KBM-7 (cell line): ENCODE measurements at places on chromosomes 12 and 14.

- DNase-seq, result no peak
Observed at GRCh38 chr14:57383125-57383745, 7.2 kb upstream of the NAA30 start.

DNA sequence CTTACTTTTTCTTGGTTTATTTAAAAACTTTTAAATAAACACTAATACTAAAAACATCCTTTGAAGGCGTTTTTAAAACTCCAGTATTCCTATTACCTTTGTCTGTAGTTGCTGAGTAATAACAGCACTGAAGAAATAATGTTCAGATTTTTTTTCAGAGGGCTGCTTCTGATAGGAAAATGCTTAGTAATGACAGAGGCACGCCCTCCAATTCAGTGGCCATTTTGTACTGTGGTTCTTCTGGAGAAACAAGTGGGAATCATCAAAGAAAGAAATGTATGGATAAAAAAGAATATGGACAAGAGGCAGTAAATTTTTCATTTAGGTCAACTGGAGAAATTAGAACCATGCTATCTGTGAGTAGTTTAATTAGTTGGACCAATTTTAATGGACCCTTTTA, 13.6 kb downstream of the VEZT start:
- no peak for DNase-seq

GRCh38 chr12:77575376-77575919, 255.2 kb upstream of the NAV3 start:
- no peak for DNase-seq

- no peak for DNase-seq
Observed at GRCh38 chr12:5432011-5432400, at the start of gene NTF3. Gene NTF3, plus strand, starts transcription at chr12:5432108. Its CDS starts 217 bp downstream, at chr12:5432325.

DNA sequence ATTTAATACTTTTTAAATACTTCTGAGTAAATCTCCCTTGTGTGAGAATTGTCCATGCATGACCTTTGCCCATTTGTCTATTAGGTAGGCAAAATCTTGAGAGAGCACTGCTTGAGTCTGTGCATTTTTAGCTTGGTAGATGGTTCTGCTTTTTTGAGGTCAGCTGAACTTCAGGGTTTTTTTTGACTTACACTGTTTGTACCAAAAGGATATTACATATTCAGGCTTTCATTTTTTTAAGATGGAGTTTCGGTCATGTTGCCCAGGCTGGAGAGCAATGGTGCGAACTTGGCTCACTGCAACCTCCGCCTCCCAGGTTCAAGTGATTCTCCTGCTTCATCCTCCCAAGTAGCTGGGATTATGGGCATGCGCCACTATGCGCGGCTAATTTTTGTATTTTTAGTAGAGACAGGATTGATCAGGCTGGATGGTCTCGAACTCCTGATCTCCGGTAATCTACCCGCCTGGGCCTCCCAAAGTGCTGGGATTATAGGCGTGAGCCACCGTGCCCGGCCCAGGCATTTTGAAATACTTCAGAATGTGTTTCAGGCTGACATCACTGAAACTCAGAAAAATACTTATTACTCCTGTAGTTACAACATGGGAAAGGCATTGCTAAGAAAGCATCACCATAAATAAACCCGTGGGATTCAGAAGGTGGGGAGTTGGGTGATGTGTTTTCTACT, 11.1 kb downstream of the RASSF3 start:
- DNase-seq, result peak; percentile 50

DNA sequence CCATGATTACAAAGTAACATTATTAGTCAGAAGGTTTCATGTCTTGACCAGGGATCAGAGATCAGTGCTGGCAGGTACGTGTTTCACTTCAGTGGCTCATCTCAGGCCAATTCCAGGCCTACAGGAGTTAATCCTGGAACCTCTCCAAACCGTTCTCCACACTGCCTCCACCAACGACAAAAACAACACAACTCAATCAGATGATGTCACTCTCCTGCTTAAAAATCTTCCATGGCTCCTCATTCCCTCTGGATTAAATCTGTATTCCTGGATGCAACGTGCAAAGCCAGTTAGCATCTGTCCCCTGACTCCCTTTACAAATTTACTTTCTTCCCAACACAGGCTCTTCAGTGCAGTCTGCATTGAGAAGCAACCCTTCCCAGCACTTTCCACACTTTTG, 34.3 kb upstream of the TXNRD1 start:
- no peak for DNase-seq

- no peak for DNase-seq
Observed at GRCh38 chr14:51807356-51807755, 53.1 kb upstream of the GNG2 start.

GRCh38 chr14:61911574-61911973, 149.4 kb downstream of the SNAPC1 start:
- no peak for DNase-seq

- DNase-seq, result no peak
Observed at GRCh38 chr14:106874350-106874749, 1348.0 kb downstream of the TMEM121 start.

DNA sequence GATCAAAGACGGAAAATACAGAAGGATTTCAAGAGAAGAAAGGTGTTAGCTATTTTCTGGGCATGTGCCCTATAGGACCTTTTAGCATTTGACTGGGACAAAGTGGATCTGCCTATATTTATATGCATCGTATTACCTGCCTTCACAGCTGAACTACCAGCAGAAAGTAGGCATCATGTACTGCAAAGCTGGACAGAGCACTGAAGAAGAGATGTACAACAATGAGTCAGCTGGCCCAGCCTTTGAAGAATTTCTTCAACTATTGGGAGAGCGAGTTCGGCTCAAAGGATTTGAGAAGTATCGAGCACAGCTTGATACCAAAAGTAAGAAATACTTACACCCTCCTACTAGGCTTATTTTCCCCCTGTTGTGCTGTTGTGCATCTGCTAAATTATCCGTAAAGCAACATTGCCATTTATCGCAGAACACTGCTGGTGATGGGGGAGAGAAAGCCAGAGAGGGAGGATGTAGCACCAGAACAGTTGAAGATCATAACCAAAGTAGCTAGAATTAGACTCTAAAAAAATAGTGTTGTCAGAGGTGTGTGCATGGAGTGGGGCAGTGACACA, 282.0 kb upstream of the RGS6 start:
- no peak for DNase-seq

GRCh38 chr14:88952901-88953300, 128.4 kb downstream of the TTC8 start:
- DNase-seq, result no peak

GRCh38 chr12:78209846-78210505, 379.3 kb downstream of the NAV3 start:
- no peak for DNase-seq

- DNase-seq, result no peak
Observed at GRCh38 chr14:94157197-94157596, 16.9 kb upstream of the PPP4R4 start.

DNA sequence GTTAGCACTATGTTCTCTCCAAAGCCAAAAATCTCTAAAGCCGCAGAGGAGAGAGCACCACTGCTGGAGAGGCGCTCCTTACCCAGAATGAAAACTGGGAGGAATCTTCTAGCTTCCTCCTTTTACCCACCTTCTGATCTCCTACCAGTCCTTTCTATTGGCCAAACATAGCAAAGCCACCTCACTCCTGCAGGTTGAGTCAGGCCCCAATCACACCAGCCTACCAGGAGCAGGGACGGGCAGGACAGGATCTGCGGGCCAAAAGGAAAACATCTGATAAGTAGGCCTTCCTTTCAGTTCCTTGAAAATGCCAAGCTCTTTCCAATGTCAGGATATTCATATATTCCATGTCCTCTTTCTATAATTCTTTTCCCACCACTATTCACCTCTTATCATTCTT, 197.7 kb upstream of the CNOT2 start:
- no peak for DNase-seq

- DNase-seq, result peak; percentile 44
Observed at GRCh38 chr14:50366589-50366988, 30.1 kb downstream of the CDKL1 start.

DNA sequence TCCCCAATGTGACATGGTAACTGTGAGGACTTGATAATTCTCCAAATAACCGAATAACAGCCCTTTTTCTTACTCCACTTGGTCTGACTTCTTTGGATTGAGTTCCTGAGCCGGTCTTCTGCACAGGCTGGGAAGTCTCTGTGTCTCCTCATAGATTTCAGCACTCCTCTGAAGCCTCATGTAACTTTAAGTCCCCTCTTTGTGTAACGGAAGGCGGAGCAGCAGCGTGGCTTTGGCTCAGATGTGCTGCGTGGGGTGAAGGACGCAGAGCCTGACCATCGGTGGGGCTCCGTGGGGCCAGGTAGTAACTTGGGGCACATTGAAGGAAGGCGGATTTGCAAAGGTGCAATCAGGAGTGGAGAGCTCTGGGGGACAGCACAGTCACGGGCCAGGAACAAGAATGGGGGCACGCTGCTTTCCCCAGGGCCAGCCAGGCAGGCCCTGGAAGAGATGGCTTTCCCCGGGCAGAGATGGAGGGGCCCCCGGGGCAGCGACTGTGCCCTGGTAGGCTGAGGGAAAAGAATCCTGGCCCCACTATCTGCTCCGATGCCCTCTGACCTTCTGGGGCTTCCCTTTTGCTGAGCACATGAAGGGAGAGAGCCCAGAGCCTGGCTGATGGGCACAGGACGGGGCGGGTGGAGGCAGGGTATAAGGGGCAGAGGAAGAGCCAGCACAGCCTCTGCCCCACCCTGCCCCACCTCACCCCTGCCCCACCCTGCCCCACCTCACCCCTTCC, 56.9 kb downstream of the ADGRD1 start:
- DNase-seq, result no peak

DNA sequence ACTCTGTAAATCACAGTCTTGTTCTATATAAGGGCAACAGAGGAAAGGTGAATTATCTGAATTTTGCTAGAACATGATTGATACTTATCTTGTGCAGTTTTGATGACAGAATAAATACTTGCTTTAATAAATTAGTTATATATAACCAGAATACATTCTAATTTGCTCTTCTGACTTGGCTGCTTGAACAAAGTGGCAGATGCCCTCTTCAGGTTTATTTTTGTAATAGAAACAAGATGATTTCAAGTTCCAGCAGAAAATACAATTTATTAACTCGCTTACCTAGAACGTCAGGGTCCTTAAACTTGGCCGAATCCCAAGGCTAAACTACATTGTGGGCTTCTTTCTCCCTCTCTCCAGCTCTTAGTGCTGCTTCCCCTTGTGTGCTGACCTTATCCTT, 57.6 kb upstream of the SSTR1 start:
- no peak for DNase-seq

- no peak for DNase-seq
Observed at GRCh38 chr12:60266381-60266852, 670.6 kb downstream of the SLC16A7 start.

DNA sequence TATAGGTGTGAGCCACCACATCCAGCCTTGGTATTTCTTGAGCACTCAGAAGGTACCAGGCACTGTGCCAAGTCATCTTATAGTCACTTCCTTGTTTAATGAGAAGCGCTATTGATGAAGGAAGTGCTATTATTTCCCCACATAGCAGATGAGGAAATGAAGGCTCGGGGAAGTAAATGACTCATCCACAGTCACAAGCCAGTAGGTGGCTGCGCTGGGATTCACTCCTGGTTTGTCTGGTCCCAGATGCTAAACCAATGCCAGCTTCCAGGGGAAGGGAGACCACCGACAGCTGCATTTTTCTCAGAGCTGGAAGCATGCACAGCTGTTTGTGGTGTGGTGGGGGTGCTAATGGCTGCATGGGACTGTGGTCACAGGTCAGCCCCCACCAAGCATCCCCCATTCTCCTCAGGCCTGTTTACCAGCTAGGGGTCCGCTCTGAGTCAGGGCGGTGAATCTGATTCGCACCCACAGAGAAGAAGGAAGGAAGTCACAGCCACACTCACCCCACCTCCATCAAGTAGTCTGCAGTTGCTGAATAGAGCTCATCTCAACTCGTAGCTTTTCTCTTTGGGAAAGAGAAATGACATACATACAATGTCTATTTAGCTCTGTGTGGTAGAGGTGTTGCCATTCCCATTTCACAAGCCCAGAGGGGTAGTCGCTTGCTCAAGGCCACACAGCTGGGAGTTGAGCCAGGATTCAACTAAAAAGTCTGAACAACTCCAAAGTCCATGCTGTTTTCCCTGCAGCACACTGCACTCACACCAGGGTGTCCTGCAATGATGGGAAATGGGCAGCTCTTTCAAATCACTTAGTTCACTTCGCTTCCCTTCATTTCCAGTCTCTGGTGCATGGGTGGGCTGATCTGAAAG, 6.3 kb upstream of the LTBP2 start:
- peak; percentile 58 for DNase-seq

DNA sequence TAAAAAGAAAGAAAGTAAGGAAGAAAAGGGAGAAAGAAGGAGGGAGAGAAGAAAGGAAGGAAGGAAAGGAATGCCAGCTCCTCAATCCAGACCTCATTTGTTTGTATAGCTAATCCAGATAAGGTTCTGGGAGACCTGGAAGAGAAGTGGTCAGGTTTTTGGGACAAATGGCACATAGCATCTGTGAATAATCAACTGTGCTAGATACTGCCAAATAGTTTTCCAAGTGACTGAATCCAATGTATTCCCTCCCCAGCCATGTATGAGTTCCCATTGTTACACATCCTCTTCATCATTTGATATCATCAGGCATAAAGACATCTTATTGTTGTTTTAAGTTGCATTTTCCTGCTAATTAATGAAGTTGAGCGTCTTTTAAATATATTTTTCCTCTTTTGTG, 18.6 kb upstream of the PTGR2 start:
- no peak for DNase-seq

DNA sequence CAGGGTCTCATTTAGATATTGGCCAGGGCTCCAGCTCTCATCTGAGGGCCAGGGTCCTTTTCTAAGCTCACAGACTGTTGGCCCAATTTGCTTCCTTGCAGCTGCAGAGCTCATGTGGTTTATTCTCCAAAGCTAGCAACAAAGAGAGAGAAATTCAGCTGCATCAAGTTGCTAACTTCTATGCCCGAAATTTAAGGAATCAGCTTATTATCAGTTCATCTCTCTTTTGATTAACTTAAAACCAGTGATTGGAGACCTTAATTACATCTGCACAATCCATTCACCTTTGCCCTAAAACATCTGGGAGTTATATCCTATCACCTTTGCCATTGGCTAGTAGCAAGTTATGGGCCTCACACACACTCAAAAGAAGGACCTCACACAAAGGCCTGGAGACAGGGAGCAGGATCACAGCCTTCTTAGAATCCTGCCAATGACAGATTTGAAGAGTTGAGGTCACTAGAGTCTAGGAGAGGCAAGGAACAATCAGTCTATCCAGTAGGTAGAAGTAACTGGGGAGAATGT, 258.8 kb upstream of the GARIN6 start:
- DNase-seq, result no peak

GRCh38 chr14:77324816-77325745, 4.2 kb downstream of the GSTZ1 start:
- no peak for DNase-seq

DNA sequence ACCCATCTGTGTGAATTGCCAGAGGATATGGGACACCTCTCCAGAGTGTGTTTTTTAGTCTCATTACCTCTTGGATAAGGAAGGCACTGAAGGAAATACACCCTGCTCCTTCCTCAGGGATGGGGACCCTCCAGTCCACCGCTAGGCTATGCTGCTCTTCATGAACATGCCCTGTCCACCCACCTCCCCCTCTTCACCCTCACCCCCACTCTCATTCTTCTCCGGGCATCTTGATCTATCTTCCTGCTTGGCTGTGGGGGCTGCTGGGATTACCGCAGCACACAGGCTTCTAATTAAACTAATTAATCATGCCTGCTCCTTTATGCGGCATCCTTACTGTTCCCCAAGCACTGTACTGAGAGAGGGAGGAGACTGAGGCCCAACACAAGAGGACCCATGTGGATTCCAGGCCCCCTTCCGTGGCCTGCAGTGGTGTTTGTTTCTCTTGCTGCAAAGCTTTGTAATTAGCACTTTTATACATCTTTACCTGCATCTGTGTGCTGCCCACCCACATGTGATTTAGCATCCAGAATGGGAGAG, 7.6 kb upstream of the PDE1B start:
- no peak for DNase-seq
